ENCODE measurements at places on chromosomes 13 and 19. TPM values are rescaled to one million over a fixed set of nuclear protein-coding genes. Genes with fewer than 3 reads are reported as not detected.

The RAB20 gene
- 14.8 TPM for total RNA-seq

The ZNF44 gene
- 8.0 TPM for total RNA-seq

The PMIS2 gene
- total RNA-seq = not detected

The SPTBN4 gene
- 1.2 TPM for total RNA-seq

The OR7A5 gene
- total RNA-seq = not detected

The MAMSTR gene
- total RNA-seq = 0.69 TPM

The MAB21L1 gene
- 3.3 TPM for total RNA-seq

The RASAL3 gene
- total RNA-seq = 0.07 TPM

The CD33 gene
- not detected for total RNA-seq

The CBY2 gene
- total RNA-seq = not detected

The SLC1A5 gene
- 169 TPM for total RNA-seq

The FAM83E gene
- 0.23 TPM for total RNA-seq

The BRCA2 gene
- 1.6 TPM for total RNA-seq

The COL5A3 gene
- total RNA-seq = 138 TPM

The ZNF112 gene
- total RNA-seq = 8.9 TPM
